H9 (cell line): ENCODE measurements at places on chromosomes 1 and 21. TPM values are rescaled to one million over a fixed set of nuclear protein-coding genes. Genes with fewer than 3 reads are reported as not detected.
A peak's percentile ranks its signal among the peaks of the same experiment; 100 is the strongest.

DNA sequence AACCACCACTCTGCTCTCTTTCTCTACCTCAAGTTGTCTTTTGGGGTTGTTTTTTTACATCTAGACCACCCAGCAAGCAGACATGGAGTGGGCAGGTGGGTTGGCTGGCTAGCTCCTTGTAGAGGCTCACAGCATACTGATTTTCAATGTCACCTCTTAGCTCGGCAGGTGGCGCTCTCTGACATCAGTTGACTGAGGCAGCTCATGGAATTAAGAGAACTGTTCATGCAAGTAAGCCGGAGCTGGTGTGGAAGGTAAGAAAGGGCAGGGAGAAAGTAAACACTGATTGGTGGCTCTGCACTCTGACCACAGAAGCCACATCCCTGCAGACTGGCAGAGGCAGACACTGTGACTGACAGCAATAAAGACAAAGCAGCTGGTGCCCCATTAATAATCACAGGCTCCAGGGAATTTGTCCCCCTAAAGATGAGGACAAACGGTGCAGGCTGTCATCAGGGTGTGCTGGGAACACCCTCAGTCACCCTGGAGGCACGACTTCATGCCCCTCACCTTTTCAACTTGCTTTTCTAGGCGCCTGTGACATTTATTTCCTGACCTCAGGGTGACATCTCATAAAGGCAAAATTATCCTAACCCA lies 226.8 kb downstream of the LMX1A start:
- H3K27ac ChIP-seq = no peak overlapping the region
- peak; percentile 89 for DNase-seq
- H3K4me1 ChIP-seq = no peaks in the 10 kb centered on the region

SH2D1B gene
- total RNA-seq = not detected in 2 replicates

PTPN7 gene
- total RNA-seq = 0.22 and 0.72 TPM in 2 replicates

GRCh38 chr21:41950941-41951351 lies 2.9 kb downstream of the C2CD2 start:
- peaks cover 5% of the 10 kb centered on the region; the same call in 1 of the 2 replicates for H3K4me1 ChIP-seq
- H3K27ac ChIP-seq = no peak overlapping the region
- peak overlapping the region; percentile 36 for H3K4me3 ChIP-seq
- H3K27me3 ChIP-seq = peaks cover 7% of the 10 kb centered on the region; the same call in 1 of the 2 replicates
- H3K36me3 ChIP-seq = peaks cover 5% of the 10 kb centered on the region; the same call in 1 of the 2 replicates

- H3K27me3 ChIP-seq = no peaks in the 10 kb centered on the region
- no peak for DNase-seq
- H3K4me1 ChIP-seq = peaks cover 5% of the 10 kb centered on the region; the same call in 1 of the 2 replicates
- H3K4me3 ChIP-seq = peak overlapping the region; percentile 90
- no peak overlapping the region for H3K27ac ChIP-seq
Measured at GRCh38 chr1:9590201-9590600, 1.5 kb downstream of the TMEM201 start.

GRCh38 chr1:14498839-14499238 lies 99.6 kb upstream of the KAZN start:
- no peak overlapping the region for H3K27ac ChIP-seq
- no peaks in the 10 kb centered on the region for H3K4me1 ChIP-seq
- no peaks in the 10 kb centered on the region for H3K36me3 ChIP-seq

CRYAA gene
- not detected in 2 replicates for total RNA-seq

PCSK9 gene
- 72.2 and 75.1 TPM in 2 replicates for total RNA-seq

GRCh38 chr1:205144046-205144720 lies 22.4 kb upstream of the RBBP5 start:
- no peak overlapping the region for H3K4me3 ChIP-seq
- H3K4me1 ChIP-seq = no peaks in the 10 kb centered on the region
- no peaks in the 10 kb centered on the region for H3K27me3 ChIP-seq

GRCh38 chr1:15311880-15312279 lies 64.9 kb downstream of the FHAD1 start:
- H3K4me1 ChIP-seq = no peaks in the 10 kb centered on the region; the same call in 1 of the 2 replicates
- H3K4me3 ChIP-seq = no peak overlapping the region
- no peaks in the 10 kb centered on the region for H3K36me3 ChIP-seq
- DNase-seq = no peak
- H3K27ac ChIP-seq = no peak overlapping the region

NDUFV3 gene
- 32.6 and 35.6 TPM in 2 replicates for total RNA-seq
